ENCODE measurements at places on chromosomes 6 and 20.

DNA sequence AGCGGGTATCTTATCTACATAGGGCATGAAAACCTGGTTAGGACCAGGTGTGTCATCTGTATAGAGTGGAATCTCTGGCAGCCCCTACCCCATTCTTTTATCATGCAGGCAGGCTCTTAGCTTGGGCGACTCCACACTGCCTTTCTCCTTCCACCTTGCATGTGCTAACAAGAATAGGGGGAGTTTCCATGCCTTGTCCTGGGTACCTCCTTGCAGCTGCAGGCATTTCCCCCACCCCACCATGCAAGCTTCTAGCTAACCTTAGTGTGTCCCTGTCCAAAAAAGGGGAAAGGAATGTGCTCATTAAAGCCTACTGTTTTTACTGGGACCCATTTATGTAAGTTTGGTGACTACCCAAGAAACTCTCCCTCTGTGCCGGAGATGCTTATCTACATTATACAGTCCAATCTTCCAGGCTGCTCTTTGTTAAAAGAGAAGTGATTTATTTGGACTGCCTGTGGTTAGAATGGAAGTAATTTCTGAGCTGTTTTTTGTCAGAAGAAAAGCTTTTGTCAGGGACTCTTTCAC, 10.5 kb upstream of the CEP43 start:
- DNase-seq = no peak

GRCh38 chr6:147874322-147874721, 365.8 kb downstream of the SAMD5 start:
- DNase-seq = no peak

GRCh38 chr6:52285177-52286068, 881 bp upstream of the MCM3 start:
- no peak for DNase-seq

- DNase-seq = no peak
These were observed 107.7 kb downstream of the AGPAT4 start for GRCh38 chr6:161166176-161166575.

DNA sequence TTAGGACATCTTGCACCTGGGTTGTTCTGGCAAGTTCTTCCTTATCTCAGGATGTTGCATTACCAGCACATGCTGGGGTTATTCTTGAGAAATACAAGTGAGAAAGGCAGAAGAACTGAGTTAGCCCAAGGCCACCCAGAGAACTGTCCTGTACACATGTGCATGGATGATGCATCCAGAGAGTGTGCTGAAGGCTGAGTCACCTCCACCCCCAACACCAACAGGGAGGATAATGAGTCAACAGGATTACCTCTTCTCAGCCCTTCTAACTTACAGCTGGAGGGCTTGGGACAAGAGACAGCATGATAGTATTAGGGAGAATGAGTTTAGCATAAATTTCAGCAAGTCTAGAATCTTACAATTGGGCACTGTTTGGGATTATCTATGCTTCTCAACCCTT, 8.5 kb downstream of the SCGN start:
- DNase-seq = no peak

DNA sequence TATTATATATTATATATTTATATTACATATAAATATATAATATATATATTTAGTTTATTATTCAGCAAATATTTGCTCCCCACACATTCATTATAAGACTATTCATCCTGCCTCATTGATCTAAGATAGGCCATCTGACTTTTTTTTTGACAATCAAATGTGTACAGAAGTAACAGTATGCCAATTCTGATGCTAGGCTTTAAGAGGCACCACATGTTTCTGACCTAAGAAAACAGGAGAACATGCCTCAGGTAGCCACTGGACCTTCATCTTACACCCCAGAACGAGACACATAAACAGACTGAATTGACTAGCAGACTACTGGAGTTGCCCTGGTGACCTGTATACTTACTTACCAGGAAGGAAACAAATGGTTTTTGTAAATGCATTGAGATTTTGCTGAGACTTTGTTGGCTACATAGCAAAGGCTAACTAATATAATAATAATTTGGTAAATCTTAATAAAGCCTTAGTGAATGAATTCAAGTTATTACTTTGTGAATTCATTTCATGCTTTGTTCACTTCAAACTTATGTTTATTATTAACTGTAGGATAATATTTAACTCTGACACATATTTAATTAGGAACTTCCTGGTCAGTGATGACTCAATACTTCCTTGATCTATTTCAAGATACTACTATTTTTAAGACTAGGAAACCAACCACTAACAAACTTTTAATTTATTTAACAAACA, 13.4 kb upstream of the MYO6 start:
- DNase-seq = no peak

DNA sequence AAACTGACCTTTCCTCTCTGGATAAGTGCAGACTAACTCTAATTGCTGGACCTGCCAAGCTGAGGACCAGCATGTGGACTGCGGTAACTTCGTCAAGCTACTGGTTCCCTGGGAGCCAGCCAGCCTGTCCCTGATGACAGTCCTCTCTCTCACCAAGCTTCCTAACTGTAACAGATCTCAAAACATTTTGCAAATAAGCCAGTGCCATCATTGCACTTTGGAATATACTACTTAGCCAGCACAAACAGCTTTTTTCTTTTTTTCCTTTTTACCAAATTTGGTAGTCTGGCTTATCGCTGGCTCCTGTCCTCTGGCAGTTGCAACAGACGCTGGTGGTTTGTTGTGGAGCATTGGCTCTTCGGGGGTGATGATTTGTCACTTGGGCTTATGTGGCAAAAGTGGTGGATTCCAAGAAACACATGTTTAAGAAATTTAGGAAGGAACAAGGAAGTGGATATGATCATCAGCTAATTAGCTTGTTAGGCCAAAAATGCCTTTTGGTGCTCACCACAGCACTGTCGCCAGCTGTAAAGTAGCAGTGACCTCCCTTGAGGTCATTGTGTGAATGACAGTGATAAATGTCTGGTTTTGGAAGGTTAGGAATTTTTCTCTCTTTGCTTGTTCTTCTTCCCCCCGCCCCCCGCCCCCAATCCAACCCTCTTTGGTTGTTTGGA, 171.7 kb downstream of the CLIC5 start:
- no peak for DNase-seq

- DNase-seq = no peak
These were observed 520.7 kb downstream of the QKI start for GRCh38 chr6:163935158-163935762.

DNA sequence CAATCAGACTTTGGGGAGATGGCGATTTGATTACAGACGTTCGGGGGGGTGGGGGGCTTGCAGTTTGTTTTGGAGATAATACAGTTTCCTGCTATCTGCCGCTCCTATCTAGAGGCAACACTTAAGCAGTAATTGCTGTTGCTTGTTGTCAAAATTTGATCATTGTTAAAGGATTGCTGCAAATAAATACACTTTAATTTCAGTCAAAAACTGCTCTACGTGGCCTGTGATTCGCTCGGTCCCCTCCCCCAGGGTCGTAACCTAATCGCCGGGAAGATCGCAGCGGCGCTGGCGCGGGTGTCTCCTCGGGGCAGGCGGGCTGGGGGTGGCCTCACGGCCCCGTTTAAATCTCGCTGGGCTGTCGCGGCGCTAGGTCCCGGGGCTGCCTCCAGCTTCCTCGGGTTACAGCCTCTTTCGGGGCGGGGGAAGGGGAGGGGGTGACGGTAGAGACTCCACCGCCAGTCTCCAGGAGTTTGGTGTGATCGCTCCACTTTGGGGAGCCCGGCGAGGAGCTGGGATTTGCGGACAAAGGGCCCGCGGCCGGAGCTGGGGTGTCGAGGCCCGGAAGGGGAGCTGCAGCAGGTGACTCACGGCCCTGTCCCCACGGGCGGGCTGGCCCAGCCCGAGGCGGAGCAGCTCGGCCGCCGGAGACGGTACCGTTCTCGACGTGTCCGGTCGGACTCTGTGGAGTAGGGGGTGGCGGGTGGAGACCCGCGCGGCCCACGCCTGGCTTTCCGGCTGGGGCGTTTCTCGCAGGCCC, 4.2 kb downstream of the FOXC1 start:
- no peak for DNase-seq

DNA sequence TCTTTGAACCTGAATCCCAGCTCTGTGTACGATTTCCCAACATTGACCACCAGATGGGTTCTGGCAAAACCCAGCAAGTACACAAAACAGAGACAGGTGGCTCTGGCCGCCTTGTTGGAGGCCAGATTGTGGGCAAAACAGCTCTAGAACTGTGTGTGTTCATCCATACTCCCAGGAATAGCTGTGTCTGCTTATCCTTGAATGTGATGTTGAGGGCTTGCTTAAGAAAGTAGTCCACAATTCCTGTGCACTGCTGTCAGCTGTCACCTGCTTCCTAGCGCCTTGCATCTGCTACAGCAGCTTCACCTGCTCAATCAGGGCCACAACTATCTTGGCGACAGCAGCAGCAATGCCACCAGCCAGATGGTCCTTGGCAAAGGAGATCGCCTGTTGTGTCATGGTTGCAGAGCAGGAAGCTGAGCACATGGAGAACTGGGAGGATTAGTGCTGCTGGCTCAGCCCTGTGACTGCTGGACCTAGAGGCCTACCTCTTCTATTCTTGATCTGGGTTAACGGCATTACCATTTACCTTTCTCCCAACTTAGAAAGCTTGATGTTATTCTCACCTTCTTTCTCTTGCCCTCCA, 3.7 kb upstream of the SMAP1 start:
- no peak for DNase-seq

- DNase-seq = no peak
These were observed 506.6 kb downstream of the RNF144B start for GRCh38 chr6:18893540-18894269.

DNA sequence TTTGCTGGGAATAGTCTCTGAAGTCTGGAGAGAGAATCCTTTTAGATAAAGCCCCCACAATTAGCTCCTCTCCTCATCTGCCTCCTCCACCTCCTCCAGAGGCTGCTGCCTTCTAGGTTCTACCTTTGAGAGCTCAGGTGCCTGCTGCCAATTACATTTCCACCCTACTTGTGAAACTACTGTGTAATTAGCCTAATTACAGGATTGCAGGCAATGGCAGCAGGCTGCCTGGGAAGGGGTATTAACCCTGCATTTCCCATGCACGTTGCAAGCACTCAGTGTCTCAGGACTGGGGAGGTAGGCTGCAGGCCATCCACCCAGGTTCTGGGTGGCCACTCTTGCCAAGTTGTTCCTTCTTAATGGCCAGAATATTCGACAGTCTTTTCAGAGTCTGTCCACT, 215.6 kb upstream of the ZNF217 start:
- DNase-seq = no peak

DNA sequence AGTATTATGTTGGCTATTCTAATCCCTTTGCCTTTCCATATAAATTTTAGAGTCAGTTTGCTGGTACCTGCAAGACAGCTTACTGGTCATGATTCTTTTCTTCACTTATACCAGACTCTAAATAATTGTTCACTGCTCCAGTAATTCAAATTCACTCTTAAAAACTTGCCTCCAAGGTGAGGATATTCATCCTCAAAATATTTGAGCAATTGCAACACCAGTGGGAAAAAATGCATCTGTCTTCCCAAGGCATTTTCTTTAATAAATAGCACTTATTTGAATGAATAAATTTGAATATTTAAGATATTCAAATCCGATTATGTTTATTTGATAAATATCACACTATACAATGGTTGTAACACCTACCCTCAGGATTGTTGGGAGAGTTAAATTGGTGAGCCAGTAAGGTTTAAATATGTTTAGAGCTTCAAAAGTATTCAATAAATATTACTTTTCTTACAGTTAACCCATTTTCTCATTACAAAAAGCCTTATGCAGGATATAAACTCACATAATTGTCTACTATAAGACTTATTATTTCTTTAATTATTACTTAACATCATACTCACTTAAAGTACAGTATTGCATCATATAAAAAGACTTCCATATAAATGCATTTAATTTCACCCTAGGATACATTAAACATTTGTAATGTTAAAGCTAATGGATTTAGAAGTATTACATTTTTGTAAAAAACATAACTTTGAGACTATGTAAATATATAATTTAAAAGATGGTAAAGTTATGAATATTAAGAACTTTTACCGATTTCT, 285.6 kb downstream of the SAMD5 start:
- no peak for DNase-seq

DNA sequence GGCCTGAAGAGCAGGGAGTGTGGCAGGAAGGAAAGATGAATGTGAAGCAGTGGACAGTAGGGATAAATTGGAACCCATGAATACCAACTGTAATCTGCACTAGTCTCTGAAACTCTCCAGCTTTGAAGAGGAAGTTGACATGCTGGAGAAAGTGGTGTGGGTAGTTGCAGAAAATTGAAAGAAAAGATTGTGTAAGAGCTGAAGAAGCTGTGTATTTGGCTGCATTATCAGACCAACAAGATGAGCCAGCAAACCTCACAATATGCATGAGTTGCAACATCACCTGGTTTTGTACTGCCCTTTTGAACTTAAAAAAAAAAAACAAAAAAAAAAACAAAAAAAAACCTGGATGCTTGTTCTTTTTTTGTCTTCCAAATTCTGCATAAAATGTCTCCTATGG, 921.9 kb upstream of the EYS start:
- no peak for DNase-seq

DNA sequence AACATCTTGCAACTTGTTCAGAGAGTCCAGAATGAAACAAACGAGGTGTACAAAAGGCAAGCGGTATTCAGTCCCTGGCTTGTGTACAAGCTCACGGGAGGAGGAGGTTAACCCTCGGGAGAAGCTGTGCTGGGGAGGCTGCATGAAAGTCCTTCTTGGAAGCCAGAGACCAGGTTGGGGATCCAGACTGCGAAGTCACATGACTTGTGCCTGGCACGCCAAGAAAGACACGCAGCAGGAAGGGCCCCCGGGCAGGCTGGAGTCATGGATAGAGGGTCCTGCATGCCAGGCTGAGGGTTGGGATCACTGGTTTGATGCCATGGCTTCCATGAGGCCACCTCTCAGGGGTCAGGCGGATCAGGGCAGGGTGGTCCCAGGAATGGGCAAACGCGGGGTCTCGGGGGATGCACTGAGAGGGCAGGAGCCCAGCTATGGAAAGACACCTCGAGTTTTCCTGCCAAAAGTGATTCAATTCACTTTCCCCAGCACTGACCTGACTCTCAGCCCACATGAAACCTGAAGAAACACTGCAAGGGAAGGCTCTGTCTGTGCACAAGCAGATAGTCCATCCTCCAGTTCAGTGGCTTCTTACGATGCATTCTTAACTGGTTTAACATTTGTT, 79.4 kb downstream of the DLL1 start:
- DNase-seq = no peak

DNA sequence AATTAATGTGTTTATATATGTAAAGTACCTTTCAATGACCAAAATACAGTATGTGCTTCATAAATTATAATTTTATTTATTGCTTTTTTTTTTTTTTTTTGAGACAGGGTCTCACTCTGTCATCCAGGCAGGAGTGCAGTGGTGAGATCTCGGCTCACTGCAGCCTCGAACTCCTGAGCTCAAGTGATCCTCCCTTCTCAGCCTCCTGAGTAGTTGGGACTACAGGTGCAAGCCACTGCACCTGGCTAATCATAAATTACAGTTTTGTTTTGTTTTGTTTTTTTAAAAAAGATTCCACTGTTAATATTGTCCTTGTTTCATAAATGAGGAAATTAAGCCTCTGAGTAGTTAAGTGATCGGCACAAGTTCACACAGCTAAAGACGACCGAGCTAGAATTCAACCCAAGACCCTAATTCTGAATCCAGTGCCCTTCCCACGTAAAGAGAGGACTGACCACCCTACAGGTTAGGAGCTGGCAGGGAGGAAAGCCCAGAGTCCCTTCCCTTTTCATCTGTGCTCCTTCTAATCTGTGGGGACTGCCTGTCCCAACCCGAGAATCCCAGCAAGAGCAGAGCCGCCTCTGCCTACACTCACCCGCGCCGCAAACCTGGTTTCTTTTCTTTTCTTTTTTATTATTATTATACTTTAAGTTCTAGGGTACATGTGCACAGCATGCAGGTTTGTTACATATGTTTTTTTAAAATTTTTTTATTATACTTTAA, 8.5 kb upstream of the GDF5 start:
- no peak for DNase-seq

Measured in C1 segment of cervical spinal cord (tissue), 14 donors.